Lower lobe of right lung (tissue), 2 donors: ENCODE measurements at places on chromosomes 1 and 21. TPM values are rescaled to one million over a fixed set of nuclear protein-coding genes. Genes with fewer than 3 reads are reported as not detected.

The FH gene
- 42.1 TPM for total RNA-seq

The SLAMF6 gene
- total RNA-seq, result 4.8 TPM

The CFAP141 gene
- 2.8 TPM for total RNA-seq

DNA sequence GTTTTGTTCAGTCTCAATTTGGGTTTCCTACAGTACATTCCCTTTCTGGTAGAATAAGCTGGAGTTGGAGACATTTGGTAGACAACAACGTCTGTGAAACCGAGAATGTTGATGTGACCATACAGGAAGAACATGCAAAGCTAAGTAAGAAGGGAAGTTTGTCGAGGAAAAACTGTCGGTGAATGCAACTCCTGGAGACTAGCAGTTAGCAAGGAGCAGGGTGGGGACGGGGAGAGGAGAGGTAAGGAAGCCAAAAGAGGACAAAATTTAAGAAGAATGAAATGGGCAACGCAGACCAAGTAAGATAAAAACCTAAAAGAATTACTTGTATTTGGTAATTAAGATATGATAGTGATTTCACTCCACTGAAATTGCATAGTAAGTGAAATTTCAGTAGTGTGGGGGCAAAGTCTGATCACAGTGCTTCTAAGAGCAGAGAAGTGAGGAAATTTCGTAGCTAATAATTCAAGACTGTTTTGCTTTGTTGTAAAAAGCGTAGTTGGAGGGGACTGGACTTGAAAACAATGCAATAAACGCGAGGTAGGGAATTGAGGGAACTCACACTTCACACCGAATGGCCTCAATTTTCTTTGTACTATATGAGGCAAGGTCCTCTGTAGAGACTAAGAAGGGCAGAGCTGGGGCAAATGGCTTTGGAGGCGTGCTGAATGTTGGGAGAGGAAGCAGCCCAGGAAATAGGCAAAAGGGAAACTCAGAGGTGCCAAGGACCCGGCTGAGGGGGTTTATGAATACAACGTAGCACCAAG lies 787 bp upstream of the GIPC2 start:
- DNase-seq, result no peak

GRCh38 chr1:5343256-5344020 lies 648.8 kb downstream of the NPHP4 start:
- DNase-seq, result no peak

DNA sequence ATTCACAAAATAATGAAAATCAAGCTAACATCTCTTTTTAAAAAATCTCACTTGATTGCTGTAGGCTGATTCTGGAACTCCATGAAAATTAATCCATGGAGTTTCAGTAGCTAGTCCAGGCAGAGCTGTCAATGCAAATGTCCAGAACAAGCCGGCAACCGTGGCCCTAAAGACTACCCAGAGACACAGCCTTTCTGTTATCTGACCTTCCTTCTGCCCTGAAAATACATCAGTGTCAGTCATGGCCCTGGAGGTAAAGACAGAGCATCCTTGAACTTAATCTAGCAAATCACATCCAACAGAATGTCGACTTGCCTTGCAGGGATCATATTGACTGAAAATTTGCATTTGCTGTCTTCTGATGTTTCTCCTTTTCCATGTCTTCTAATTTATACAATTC lies 887.4 kb upstream of the B3GALT2 start:
- DNase-seq, result no peak

- DNase-seq, result no peak
Measured at GRCh38 chr1:82260666-82261065, 459.9 kb downstream of the ADGRL2 start.

DNA sequence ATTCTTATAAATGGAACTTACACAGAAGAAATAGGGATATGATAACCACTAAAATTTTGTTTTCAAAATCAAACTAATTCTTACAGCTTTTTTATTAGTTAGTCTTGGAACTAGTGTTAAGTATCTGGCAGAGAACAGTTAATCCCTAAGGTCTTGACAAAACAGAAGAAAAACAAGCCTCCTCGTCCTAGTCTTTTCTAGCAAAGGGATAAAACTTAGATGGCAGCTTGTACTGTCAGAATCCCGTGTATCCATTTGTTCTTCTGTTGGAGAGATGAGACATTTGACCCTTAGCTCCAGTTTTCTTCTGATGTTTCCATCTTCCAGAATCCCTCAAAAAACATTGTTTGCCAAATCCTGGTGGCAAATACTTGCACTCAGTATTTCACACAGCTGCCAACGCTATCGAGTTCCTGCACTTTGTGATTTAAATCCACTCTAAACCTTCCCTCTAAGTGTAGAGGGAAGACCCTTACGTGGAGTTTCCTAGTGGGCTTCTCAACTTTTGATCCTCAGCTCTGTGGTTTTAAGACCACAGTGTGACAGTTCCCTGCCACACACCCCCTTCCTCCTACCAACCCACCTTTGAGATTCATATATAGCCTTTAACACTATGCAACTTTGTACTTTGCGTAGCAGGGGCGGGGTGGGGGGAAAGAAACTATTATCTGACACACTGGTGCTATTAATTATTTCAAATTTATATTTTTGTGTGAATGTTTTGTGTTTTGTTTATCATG lies 42.3 kb upstream of the LAMC2 start:
- DNase-seq, result no peak

- DNase-seq, result no peak
Measured at GRCh38 chr21:44462086-44462833, 7.0 kb downstream of the LRRC3 start.
